ENCODE measurements at places on chromosomes 3 and 15.

DNA sequence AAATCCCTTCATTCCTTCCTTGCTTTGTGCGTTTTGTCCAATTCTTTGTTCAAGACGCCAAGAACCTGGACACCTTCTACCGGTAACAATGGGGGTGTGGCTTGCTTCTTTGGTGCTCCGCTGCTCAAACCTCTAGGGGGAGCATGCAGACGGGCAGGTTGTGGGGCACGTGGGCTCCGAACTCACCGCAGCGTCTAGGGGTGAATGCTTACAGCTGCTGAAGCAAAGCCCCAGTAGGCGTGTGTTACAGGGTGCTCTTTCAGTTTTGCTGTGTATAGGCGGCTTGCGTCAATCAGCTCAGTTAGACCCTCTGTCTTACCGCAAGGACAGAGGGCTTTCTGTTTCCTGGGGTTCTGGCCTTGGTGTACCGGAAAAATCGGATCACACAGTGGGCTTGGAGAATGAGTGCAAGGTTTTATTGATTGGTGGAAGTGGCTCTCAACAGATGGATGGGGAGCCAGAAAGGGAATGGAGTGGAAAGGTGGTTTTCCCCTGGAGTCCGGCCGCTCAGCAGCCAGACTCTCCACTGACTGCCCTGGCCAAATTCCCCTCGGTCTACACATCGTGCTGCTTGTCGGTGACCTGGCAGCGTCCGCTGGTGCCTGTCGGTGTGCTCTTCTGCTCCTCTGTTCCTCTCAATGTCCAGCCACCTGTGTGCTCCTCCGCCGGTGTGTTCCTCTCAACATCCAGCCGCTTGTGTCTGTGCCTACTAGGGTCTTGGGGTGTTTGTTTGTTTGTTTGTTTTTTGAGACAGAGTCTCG is 1.2 kb upstream of the LRRC34 start:
- DNase-seq = no peak

DNA sequence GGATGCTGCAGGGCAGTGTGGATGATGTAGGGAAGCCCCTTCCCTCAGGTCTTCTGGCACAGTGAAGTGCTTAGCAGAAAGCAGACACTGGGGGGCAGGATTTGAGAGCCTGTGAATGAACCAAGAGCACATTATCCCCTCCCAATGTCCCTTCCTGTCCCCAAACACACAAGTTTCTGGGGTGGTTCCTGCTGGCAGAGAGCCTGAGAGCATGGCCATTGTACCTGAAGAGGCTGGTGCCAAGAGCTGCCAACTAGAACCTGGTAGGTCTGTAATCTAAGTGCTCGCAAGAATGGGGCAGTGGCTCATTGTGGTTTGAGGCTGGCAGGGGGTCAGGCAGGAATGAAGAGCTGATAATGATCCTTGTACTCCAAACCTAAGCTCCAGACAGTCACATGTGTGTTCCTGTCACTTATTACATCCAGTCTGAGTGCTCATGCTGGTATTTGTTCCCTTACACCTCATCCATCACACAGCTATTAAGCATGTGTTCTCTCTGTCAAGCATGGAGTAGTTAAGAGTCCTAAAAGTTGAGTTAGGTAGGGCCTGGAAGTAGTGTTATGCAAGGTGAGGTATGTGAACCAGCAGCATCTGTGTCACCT is 6.7 kb upstream of the CCR1 start:
- DNase-seq = no peak

DNA sequence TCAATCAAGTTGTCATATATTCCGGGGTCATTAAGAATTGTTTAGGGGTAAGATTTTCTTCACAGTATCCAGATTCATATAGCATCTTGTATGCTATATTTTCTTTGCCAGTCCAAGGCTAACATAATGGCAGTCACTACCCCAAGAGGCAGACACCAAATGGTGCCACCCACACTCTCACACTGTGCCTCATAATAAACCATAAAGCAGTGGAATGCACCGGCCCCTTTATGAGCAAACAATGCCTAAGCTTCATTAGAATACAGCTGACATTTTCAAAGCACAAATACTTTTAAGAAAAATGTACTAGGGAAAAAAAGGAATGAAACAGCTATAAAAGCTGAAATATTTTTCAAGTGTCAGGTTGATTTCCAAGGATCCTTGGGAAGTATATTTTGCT is 121.6 kb downstream of the TFDP2 start:
- DNase-seq = no peak

- DNase-seq = no peak
Observed at GRCh38 chr15:39786447-39787056, 3.9 kb upstream of the FSIP1 start.

GRCh38 chr3:131739211-131739610 is 236.4 kb upstream of the MRPL3 start:
- DNase-seq = no peak

DNA sequence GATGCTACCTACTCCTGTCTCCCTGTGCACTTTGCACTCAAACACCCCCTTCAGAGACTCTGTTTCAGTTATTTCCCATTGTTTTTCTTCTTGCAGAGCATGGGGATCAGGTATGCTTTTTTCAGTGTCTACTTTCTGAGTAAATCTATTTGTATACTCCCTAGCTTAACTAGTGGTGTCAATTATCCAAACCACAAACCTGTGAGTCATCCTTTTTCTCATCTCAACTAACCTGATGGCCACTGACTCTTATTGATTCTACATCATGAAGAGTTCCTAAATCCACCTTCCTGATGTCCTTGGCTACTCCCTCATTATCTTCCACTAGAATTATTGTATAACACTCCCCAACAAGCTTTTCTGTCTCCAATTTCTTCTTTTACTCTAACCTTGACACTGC is 68.0 kb downstream of the DIPK2A start:
- no peak for DNase-seq

GRCh38 chr3:10552631-10552943 is 47.2 kb upstream of the ATP2B2 start:
- DNase-seq = no peak

DNA sequence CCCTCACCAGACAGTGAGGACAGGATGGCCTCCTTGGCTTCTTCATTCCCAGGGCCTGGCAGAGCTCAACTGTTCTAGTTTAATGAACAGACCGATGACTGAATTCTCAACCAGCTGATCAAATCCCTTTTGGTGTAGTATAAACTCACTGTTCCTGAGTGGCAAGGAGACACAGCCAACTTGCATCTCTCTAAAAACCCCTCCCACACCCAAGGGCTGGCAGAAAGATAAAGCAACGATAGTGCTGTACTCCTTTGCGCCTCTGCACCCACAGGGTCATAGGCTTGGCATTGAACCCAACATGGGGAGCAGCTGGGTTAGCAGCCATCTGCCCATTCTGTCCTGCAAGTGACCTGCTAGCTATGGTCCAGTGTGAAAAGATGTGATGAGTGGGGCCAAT is 103.2 kb downstream of the RYK start:
- no peak for DNase-seq

DNA sequence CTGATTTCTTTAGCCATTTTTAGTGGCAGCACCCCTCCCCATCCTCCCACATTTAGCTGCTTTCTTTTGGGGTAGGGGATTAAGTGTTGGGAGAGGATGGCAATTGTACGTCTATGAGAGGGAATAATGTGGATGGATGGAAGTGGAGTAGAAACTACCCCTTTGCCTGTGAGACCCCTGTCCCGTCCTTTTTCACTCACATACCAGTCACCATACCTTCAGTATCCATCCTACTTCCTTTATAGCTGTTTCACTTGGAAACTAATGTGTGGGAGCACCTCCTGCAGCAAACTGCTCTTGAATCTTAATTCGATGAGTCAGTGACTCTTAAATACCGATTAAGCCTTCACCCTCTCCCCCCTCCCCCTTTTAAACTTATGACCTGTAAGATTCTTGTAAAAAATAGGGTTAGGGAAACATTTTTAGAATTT is 730 bp downstream of the SPRED1 start:
- no peak for DNase-seq

DNA sequence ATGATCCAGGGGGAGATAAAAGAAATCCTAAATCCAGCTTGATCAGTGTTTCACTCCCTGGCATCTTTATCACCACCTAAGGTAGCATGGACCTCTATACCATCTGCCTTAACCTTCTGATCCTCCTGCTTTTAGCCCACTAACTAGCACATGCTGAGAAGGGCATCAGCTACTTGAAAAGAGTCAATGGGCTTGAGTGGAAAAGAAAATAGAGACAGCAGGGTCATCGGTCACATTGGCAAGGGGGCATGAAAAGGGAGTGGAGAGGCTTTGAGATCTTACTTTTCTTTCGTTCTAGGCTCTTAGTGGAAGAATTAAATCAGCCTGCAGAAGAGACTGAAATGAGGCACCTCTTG is 239 bp upstream of the ZFYVE19 start:
- no peak for DNase-seq

- peak; percentile 36 for DNase-seq
Observed at GRCh38 chr3:12796171-12797123, at the start of gene CAND2. CAND2 (plus strand) TSS chr3:12796680; CDS start chr3:12796721, 41 bp downstream.

DNA sequence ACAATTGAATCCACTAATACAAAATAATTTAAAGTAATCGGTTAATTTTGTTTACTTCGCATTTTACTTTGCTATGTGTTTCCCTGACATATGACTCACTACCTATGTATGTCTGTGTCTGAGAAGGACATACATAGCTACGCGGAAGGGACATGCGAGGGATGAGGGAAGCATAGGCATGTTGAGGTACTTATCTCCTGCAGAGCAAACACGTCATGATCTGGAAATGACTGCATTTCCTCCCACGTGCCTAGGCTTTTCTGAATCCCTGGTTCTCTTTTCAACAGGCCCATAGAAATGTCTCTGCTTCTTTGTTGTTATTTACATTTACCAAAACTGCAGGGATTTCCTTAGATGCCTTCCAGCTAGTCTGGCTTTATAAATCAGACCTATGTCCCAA is 27.5 kb downstream of the ALCAM start:
- no peak for DNase-seq

DNA sequence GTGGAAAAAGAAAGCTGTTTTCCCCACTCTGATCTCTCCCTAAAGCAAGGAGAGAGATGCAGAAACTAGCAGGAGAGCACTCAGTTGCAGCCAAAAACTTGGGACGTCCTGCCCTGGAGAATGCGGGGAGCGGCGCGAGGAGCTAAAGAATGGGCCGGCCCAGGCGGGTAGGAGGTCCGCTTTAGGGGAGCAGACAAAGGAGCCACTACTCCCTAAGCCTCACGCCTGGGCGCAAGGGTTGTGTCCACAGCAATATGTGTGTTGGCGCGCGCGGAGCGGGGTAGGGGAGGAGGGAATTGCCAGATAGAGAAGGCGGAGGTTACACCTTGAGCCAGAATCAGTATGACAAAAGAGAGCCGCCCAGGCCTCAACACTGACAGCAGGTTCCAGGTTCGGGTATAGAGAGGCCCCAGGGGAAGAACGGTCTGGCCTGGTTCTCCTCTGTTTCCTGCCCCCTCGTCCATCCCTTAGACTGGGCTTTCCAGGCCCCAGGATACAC is 2.9 kb downstream of the WNT5A start:
- DNase-seq = no peak

DNA sequence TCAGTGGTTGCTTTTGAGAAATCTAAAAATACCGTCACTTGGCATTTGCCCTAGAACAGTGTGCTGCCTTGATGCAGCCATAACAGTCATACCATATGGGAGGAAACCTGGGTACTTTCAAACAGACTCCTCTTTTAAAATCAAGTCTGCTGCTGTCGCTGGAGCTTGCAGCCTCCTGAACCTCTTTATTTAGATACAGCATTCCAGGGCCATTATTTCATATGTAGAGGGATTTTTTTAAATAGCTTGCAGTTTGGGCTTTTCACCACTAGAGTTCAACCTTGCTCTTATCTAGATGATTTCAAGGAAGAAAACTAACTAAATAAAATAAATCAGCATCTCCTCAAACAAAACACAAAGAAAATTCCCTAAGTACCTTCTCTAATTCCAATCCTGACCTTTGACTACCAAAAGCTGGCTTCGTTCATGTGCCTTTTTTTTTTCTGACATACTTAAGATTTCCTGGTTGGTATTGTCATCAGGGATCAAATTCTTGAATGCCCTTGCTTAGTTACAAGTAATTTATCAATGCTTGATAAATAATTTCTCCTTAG is 111.6 kb downstream of the KBTBD8 start:
- no peak for DNase-seq

- no peak for DNase-seq
Observed at GRCh38 chr3:128402319-128402718, 64.4 kb downstream of the DNAJB8 start.

- DNase-seq = no peak
Observed at GRCh38 chr15:78804391-78804792, 6.9 kb downstream of the ADAMTS7 start.

DNA sequence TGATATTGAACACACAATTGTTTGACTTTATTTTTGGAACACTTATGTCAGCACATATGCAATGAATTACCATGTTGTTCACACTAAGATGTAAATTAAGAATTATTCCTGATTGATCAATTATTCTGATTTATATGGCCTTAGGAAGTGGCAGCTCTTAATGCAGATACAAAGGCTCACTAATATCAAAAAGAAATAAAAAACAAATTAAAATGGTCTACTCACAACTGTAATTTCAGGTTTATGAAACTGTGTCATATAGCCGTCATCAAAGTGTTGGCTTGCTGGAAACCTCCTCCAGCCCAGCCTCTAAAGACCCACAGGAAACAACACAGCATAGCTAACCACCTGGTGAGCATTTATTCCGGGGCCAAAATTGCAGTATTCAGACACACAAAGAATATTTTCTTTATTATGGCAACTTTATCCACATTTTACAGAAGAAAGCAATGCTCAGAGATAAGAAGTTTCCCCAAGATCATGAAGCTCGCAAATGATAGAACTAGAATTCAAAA is 33.4 kb downstream of the PDZRN3 start:
- DNase-seq = no peak

DNA sequence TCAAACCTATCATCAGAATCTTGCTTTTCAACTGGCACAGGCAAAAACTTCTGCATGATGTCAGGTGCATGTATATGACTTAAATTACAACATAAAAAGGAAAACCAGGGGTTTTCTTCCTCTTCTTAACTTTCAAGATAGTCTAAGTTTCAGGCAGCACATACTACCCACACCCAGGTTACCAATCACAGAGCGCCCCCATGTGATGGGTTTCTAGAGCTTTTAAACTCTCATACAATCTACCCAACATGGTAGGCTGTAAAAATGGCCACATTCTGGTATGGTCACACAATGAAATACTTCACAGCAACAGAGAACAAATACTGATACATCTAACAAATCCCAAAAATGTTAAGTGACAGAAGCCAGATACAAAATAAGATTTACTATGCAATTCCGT is 7.4 kb downstream of the MESD start:
- no peak for DNase-seq

All from nucleus accumbens (tissue), 56 donors.